ENCODE measurements at places on chromosomes 6 and 20.

DNA sequence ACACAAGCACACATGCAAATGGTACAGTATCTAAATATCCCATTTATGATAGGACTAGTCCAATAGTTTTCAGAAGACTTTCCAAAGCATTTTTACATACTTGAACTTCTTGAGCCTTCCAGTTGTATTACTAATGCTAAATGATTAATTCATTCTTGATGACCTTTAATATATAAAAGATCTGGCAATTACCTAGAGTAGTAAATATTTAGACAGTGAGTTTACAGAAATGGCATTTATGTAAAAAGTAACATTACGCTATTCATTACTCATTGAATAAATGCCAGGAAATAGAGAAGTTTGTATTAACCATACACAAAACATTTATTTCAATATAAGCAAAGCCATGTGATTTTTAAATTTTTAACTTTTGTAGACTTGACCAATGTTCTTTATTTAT lies 158.8 kb downstream of the DST start:
- DNase-seq, result no peak

GRCh38 chr6:93568169-93568568 lies 148.8 kb upstream of the EPHA7 start:
- no peak for DNase-seq

DNA sequence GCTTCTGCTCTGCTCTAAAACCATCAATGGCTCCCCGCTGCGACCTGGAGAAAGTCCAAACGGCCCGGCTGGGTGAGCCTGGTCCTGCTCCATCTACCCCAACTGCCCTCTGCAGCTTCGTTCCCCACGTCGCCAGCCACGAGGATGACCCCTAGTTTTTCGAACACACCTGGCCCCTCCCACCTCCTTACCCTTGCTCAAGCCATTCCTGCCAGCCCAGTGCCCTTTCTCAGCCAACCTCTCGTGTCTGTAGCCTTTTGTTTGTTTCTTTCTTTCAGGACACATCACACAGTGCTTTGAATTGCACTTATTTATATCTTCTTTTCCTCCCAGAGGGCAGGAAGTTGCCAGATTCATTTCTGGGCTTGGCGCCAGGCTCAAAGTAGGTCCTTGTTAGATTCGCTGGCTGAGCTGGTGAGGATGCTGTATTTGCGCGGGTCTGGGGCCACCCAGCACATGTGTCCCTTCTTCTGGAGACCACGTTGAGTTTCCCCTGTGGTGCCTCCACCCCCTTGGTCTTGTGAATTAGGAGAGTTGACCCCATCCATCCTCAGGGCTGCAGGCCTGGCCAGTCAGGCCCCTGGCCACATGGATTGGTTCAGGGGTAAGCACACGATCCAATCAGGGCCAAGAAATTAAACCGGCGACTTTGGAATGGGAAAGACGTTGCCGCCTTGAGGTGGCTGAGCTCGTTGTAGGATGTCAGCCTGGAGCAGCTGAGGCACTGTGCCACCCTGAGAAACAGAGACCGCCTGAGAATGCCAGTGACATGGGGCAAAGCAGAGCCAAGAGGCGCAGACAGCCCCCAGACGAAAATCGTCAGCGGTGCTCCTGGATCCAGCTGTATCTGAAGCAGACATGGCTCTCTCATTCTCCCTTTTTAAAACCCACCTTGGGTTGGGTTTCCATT lies 156.0 kb downstream of the CEBPB start:
- no peak for DNase-seq

DNA sequence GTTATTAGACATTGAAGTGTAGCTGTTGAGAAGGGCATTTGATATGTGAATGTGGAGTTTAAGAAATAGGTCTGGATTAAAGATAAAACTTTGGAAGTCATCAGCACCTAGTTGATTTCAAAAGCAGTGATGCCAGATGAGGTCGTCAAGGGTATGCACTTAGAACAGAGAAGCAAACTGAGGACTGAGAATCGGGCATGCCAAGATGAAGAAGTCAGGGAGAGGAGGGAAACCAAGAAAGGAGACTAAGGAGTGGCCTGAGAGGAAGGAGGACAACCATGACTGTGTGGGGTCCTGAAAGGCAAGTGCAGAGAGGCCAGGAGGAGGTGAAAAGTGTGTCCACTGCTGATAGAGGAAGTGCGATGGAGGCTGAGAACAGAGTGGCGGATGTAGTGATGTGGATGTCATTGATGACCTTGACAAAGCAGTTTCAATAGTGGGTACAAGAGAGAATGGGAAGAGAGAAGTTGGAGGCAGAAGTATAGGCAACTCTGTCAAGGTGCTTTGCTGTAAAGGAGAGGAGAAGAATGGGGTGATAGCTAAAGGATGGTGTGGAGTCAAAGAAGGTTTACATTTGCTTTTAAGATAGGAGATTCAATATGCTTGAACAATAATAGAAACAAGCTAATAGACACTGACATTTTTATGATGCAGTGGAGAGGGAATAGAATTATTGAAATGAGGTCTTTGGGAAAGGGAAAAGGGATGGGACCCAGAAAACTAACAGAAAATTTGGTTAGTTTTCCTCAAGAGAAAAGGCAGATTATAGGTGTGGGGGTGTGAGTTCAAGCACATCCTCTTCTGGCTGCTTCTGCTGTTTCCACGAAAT lies 139.7 kb upstream of the TMEM170B start:
- no peak for DNase-seq

GRCh38 chr6:39387785-39388184 lies 65.3 kb upstream of the KCNK16 start:
- no peak for DNase-seq

DNA sequence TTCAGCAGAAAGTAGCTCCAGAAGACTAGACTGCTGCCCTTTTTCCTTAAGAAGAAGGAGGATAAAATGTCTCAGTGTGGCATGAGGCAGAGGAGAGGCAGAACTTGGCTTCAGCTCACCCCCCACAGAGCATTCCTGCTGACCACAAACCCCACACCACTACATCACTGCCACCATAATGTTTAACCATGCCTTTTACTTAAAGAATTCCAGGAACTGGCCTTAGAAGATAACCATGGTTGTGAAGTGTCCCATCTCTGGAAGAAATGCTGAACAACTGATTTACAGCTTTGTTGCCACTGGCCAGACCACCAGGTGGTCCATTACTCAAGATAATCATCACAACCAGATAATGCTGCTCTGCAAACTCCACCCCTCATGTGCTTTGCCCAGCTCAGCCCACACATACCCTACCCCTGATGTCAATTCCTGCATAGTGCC lies 154.1 kb downstream of the CD24 start:
- DNase-seq, result no peak

DNA sequence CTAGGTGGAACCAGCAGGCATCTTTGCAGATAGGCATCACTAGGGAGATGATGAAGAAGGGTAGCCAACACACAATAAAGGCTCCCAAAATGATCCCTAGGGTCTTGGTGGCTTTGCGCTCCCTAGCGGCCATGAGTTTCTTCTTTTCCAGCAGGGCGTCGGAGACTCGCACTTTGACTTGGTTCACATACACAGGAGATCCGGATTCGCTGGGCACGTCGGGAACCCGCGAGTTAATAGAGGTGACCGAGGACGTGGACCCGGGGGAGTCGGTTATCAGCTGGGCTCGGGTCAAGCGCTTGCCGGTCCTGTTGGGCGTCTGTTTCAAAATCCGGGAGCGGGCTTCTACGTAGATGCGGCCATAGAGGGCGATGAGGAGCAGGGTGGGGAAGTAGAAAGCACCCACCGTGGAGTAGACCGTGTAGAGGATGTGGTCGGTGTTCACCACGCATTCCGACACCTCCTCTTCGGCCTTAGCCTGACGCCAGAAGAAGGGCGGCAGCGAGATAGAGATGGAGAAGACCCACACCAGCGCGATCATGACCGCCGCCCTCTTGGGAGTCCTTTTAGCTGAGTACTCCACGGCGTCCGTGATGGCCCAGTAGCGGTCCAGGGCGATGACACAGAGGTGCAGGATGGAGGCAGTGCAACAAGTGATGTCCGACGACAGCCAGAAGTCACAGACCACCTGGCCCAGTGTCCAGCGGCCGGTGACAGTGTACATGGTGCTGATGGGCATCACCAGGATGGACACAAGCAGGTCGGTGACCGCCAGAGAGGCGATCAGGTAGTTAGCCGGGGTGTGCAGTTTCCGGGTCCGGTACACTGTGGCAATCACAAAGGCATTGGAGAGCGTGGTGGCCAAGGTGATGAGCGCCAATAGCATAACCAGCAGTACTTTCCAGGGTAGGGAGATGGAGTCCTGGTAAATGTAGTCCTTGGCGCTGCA lies 658 bp downstream of the HTR1B start:
- DNase-seq, result no peak

DNA sequence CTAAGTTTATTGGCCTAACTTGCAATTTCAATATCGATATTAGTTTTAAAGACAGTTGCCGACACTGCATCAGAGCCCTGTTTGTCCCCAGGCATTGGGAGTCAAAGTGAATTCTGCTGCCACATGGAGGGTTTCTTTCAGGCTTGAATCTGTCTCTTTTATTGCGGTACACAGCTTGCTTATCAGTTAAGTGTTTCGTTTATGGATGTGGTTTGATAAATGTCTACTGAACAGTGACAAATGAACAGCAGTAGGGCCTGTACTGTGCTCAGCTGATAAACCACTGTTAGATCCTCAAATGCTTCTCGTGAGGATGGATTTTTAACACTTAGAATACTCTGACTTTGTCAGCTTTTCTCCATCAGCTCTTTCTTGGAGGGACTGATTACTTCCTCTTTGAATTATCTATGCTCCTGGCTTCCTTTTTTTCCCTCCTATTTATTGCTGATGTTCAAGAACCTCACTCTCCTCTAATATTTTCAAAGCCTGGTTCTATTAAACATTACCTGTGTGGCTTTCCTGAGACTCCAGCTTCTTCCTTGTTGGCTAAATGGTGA lies 240.8 kb downstream of the PLCB1 start:
- no peak for DNase-seq

DNA sequence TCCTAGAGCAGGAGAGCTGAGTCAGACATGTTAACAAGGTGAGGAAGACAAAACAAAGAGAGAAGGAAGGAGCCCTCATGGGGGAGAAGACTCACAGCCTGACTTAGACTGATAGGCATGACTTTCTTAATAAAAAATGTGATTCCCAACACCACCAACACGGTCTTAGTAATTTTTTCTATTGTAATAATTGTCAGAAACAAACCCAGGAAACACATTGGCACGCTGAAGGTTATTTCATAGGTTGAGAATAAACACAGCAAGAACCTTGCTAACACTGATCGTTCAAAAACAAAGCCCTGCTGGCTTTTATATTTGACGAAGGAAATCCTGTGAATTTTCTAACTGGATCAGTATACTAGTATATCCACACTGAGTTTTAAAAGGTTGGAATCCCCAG lies 286.8 kb downstream of the HACE1 start:
- DNase-seq, result no peak

GRCh38 chr6:163958646-163959045 lies 544.1 kb downstream of the QKI start:
- no peak for DNase-seq

DNA sequence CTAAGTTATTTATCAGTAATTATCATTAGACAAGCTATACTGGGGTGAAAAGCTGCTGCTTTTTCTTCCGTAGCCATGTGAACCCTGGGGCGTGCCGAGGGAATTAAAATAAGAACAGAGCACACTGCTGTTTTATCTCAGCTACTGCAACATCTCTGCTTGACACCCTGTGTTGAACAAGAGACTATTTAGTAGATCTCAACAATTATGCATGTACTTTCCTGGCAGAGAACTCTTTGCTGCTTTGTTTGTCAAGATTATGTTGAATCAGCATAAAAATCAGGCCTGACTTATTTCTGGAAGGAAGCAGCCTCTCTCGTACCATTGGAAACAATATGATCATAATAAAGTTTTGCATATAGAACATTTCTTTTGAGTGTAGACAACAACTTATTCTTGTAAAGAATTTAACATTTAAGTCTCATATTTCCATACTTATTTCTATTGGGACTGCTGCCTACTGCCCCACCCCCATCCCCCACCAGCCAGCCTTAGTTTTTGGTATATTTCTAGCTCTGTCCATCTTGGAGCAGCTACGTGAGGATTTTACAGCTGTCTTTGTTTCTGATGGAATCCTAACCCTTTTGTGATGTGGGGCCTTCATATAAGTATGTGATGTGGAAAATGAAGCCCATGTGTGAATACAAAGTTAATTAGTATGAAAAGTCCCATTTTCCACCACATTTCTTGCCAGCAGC lies 1011.4 kb downstream of the KIF16B start:
- no peak for DNase-seq

- no peak for DNase-seq
Observed at GRCh38 chr20:50534567-50534966, 24.4 kb downstream of the PTPN1 start.

- DNase-seq, result no peak
Observed at GRCh38 chr6:44966449-44967092, 361.6 kb upstream of the RUNX2 start.

- no peak for DNase-seq
Observed at GRCh38 chr6:117521791-117522502, 39.5 kb downstream of the DCBLD1 start.

DNA sequence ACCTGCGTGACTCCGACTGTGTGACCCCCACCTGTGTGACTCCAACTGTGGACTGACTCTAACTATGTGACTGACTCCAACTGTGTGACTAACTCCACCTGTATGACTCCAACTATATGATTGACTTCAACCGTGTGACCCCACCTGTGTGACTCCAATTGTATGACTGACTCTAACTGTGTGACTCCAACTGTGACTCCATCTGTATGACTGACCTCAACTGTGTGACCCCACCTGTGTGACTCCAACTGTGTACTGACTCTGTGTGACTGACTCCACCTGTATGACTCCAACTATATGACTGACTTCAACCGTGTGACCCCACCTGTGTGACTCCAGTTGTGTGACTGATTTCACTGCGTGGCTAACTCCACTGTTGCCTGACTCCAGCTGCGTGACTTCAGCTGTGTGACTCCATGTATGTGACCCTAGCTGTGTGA lies 38.6 kb downstream of the SYNJ2 start:
- DNase-seq, result no peak

- DNase-seq, result peak; percentile 76
Observed at GRCh38 chr6:27890445-27891319, 21.5 kb downstream of the OR2B2 start.

- no peak for DNase-seq
Observed at GRCh38 chr20:60341062-60341461, 382.8 kb downstream of the CDH26 start.

DNA sequence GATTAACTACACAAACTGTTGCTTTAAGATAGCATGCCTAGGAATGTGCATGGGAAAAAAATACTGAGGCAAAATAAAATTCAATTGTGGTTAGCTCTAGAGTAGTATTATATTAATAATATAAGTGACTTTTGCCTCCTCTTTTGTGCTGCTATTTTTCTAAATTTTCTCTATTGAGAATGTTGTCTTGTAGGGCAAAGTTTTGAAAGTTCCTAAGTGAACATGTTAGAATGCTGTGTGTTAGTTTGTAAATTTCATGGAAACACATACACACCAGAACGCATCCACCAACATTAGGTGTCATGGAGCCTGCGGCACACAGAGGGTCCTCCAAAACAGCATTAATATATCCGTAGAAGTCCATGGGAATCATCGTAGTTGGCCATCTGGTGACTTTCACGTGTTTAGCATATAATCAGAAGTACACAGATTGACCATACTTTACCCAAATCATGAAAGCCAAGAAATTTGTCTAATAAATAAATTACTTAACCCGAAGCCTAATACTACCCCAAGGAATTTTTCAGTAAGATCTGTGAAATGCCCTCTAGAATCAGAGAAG lies 25.6 kb downstream of the ARHGAP18 start:
- DNase-seq, result no peak

- no peak for DNase-seq
Observed at GRCh38 chr20:8132484-8133309, 631 bp downstream of the PLCB1 start.
